ENCODE measurements at places on chromosomes 1 and 21.

DNA sequence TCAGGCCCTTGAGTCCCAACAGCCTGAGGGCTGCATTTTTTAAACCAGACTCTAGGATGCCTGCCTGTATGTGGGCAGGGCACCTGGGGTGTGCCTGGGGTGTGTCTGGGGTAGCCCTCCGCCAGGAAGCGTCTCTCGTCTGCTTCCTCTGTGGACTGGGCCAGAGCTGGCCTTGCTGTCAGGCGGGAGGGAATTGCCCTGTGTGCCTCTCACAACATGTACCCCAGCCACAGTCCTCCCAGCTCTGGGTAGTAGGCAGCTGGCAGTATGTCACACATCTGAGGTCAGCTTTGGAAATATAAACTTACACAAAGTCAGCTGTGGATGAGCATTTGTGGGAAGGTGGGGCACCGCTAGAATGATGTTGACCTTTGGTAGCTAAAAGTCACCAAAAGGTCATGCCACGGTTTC is 13.0 kb downstream of the TRAF5 start:
- DNase-seq = no peak

- DNase-seq = no peak
Observed at GRCh38 chr1:177897998-177898654, 71.7 kb downstream of the SEC16B start.

GRCh38 chr1:27611450-27611849 is 7.5 kb upstream of the AHDC1 start:
- DNase-seq = no peak

DNA sequence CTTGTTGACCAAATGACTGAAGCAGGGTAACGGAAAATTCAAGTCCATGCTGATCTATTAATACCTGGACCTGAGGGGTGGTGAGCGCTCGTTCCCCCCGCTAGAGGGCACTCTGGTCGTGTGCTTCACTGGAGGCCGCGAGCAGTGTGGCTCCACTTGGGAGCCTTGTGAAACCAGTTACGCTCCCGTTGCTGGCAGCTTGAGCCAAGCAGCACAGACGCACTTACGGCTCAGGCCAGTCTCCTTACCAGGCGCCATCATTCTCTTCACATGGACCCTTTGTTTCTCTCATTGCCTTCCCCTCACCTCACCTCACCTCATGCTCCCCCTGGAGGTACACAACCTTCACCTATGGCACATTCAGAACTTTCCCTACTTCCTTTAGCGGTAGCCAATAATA is 49.7 kb upstream of the TSPAN2 start:
- peak; percentile 53 for DNase-seq

- no peak for DNase-seq
Observed at GRCh38 chr1:57506941-57507340, 83.1 kb upstream of the DAB1 start.

GRCh38 chr1:97660431-97661105 is 260.3 kb downstream of the DPYD start:
- DNase-seq = no peak

- DNase-seq = no peak
Observed at GRCh38 chr21:29825345-29825744, 114.5 kb downstream of the GRIK1 start.

- DNase-seq = no peak
Observed at GRCh38 chr1:192534666-192535065, 40.9 kb upstream of the RGS1 start.

DNA sequence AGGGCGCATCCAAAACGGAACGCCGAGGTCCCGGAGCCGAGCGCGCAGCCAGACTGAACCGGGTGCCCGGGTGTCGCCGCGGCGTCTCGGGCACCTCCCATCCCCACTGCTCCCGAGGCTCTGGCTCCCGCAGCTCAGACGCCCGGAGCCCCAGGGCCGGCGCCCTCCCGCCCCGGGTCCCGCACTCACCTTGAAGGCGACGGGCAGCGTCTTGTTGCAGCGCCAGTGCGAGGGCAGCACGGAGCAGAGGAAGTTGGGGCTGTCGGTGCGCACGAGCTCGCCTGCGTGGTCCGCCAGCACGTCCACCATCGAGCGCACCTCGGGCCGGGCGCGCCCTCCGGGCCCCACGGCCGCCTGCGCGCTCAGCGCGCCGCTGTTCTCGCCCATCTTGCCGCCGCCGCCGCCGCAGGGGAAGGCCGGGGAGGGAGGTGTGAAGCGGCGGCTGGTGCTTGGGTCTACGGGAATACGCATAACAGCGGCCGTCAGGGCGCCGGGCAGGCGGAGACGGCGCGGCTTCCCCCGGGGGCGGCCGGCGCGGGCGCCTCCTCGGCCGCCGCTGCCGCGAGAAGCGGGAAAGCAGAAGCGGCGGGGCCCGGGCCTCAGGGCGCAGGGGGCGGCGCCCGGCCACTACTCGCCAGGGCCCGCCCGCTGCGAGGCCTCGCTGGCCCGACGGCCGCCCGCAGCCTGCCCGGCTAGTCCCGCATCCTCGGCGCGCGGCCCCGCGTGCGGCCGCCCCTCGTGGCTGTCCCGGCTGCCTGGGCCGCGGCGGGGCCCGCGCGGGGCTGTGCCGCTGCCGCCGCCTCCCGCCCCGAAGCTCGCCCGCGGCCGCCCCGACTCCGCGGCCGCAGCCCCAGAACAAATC is 447 bp downstream of the RUNX3 start:
- DNase-seq = peak; percentile 45
